ENCODE measurements at places on chromosomes 13 and 19.

DNA sequence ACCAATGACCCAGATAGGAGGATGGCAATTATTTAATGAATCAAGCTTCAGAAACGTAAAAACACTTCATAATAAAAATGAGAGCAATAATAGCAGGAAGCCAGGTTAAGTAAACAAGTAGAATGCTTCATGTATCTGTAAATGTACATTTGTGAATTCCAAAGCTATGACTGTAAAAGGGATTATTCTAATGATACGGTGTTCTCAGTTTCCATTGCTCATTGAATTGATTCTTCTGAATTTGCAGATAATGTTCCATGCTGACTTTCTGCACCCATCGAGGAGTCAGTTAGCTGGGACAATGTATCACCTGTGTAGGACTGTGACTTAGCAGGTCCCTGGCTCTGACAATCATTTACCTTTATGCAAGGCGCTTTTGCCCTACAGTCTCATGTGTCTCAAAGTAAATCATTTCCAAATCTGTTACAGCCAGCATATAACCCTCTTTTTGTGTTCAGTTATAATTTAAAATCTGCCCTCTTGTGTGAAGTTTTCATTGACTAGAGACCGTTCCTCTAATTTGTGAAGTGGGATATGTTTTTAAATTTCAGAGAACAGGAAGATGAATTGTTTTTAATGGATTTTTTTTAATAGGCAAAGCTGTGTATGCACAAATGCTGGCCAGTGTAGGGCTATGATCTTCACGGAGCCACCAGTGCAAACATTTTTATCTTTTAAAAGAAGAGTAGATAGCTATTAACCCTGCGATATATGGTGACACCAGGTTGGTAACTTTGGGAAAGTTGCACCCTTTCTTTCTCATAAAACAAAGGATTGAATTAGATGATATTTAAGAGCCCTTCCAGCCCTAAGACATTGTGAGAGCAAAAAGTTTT lies 267.1 kb downstream of the KLF5 start:
- no peak for DNase-seq

DNA sequence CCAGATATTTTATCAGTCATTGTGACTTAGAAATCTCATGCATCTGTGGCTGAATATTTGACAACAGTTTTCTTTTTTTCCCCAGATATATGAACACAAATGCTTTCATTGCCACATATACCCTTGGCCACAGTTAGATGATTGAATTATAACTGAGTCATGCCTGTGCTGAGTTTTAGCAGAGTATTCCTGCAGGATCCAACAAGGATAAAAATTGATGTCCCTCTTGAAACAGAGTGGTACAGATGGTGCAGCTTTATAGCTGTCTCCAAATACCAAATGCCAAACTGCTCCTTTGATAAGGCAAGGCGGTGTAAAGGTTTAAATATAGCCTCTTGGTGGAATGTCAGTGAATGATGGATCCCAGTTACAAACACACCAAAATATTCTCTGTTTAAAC lies 428.5 kb downstream of the GPC6 start:
- no peak for DNase-seq

DNA sequence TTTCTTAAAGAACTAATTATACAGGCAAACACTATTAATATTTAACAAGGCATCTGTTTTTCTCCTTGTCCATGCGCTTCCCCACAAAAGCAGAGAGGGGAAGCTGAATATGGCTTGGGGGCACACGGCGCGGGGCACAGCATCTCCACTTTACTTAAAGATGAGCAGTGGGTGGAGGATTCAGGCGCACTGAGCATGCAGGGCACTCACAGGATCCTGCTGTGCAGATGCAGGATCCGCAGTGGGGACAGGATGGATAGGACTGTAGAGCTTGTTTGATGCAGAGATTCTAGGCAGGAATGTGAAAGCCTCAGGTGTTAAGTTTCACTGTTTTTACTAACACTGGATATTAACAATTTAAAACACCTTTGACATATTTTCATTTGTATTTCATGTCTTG lies 43.3 kb downstream of the ATP11A start:
- no peak for DNase-seq

GRCh38 chr13:42762917-42763316 lies 18.5 kb upstream of the FAM216B start:
- DNase-seq: no peak

DNA sequence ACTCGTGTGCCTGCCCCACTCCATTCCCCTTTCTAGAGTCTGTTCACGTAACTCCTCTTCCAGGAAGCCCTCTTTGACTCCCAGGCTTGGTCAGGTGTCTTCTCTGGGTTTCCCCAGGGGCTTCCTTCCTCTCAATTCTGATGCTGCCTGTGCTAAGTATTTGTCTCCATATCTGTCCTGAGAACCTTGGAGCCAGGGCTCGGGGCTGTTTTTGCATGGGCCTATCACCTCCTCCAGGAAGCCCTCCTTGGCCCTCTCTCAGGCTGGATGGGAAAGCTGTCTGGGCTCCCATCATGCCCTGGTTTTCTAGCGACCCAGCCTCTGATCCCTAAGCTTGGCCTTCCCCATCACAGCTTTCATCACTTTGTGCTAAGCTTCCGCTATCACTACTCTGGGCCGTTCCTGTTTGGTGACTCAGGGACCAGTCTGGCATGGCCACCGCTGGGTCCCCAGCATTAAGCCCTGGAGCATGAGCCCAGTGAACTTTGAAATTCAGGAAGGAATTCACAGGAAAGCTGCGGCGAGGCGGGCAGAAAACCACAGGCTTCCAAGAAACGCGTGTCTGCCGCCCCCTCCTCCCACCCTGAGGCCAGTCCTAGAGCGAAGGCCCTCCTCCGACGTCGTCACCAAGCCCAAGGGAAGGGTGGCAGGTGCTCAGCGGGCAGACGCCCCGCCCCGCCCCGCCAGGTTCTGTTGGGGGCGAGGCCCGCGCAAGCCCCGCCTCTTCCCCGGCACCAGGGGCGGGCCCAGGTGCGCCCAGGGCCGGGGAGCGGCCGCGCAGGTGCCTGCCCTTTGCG lies 486 bp upstream of the SPINT2 start:
- peak; percentile 44 for DNase-seq

- no peak for DNase-seq
Measured at GRCh38 chr13:102643656-102644055, 46.9 kb downstream of the TPP2 start.

DNA sequence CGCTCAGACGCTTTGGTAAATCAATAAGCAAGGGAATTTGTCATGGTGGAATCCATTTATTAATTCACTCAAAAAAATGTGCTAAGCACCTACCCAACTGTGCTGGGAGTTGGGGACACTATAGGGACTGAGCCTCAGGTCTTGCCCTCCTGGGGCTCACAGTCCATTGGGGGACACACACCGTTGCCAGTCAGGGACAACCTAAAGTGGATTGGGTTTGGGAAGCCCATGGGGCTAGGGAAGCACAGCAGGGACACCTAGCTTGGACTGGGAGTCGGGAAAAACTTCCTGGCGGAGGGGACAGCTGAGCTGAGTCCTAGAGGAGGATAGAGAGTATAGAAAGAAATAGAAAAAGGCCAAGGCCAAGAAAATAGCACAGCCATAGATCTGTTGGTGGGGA lies 8.5 kb downstream of the FOSB start:
- DNase-seq: no peak

DNA sequence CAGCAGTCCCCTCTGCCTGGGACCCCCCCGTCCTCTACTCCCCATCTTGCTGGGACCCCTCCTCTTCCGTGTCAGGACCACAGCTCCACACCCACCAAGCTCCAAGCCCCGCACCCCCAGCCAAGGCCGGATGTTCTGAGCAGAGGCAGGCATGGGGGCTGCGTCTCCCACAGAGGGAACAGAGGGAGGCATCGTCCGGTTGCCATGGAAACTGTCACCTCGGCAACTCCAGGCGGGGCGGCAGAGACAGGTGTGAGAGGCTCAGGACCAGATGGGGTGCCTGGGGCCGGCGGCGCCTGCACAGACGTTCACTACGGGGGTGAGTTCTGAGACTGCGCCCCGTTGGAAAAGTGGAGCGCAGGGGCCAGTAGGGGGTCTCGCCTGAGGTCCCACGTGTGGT lies 5.4 kb downstream of the RNU6-9 start:
- no peak for DNase-seq

- DNase-seq: no peak
Measured at GRCh38 chr13:80340651-80341100, 250 bp downstream of the SPRY2 start.

Data from stimulated activated CD8-positive, alpha-beta memory T cell treated with anti-CD3 and anti-CD28 coated beads, Interleukin-12 subunit alpha, Interleukin-12 subunit beta, amount 100 ng/mL, for 1 hour (primary cell).